ENCODE measurements at places on chromosomes 1 and 21.

DNA sequence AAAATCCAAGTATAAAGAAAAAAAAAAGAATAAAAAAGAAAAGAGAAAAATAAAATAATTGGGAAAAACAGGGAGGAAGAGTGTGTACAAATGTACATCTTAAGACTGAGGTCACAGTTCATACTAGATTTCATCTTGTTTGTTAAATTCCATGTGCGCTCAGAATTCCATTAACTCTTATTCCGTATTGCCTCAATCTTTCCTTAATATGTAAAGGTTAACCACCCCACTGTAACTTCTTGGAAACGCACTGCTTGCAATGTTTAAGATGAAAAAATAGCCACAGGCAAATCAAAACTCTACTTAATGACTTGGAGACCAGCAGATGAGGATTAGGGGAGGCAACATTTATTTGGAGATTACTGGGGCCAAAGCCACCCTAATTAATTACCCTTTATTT, 23.9 kb upstream of the KCNE1 start:
- no peak for DNase-seq

- no peak for DNase-seq
Observed at GRCh38 chr21:45094412-45094811, 20.0 kb downstream of the ADARB1 start.

- no peak for DNase-seq
Observed at GRCh38 chr1:85245891-85246290, 13.6 kb downstream of the C1orf52 start.

DNA sequence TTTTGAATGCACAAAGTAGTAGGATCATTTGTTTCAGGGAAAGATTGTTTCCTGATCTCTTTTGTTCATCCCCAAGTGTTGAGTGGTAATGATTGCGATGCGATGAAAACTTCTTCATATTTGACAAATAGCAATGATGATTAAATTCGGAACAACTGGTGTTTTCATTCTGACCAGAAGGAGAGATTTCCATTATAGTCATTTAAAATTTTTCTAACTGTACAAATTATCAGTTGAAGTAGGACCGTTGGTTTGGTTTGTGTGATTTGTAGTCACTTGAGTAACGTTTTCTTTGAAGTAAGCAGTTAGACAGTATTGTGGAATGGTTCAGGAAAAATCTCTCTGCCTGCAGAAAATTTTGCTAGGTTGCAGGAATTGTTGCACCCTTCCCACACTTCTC, 5.9 kb downstream of the NFYC start:
- no peak for DNase-seq

DNA sequence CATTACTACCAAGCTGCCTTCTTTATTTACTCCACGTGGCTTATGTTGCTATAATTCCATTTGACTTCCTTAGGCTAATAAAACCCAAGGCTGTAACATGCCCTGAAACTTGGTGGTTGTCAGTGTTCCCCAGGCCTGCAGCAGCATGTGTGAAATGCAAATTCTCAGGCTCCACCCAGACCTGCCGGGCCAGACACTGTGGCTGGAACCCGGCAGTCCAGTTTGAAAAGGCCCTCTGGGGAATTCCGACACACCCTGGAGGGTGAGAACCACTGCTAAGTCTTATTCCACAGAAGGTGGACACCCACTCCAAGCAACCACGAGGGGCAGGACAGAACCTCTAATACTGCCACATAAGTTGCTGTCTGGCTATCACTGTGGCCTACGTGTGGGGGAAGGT, 41.4 kb downstream of the URB1 start:
- no peak for DNase-seq

GRCh38 chr1:102098536-102098935, 101.8 kb upstream of the OLFM3 start:
- DNase-seq: no peak

GRCh38 chr1:214604523-214604922, 1.5 kb downstream of the CENPF start:
- DNase-seq: no peak

- no peak for DNase-seq
Observed at GRCh38 chr1:32480761-32481160, 15.9 kb downstream of the ZBTB8B start.

GRCh38 chr21:40827509-40827908, 19.4 kb downstream of the DSCAM start:
- DNase-seq: no peak

DNA sequence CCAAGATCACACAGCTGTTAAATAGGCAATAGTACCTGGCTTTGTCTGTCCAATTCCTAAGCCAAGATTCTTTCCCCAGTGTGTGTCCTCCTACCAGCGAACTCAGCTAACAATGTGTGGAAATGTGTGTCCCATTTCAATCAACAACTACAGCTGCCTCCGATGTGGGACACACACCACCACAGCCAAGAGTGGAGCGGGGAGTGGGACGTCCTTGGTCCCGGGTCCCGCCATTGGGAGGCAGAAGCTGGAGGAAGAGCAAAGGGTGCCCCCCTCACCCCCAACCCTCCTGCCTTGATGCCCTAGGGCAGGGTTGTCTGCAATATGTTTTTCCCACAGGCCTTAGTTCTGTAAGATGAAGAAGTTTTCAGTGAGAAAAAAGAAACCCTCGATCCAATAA, 265.4 kb upstream of the RAB4A start:
- no peak for DNase-seq

DNA sequence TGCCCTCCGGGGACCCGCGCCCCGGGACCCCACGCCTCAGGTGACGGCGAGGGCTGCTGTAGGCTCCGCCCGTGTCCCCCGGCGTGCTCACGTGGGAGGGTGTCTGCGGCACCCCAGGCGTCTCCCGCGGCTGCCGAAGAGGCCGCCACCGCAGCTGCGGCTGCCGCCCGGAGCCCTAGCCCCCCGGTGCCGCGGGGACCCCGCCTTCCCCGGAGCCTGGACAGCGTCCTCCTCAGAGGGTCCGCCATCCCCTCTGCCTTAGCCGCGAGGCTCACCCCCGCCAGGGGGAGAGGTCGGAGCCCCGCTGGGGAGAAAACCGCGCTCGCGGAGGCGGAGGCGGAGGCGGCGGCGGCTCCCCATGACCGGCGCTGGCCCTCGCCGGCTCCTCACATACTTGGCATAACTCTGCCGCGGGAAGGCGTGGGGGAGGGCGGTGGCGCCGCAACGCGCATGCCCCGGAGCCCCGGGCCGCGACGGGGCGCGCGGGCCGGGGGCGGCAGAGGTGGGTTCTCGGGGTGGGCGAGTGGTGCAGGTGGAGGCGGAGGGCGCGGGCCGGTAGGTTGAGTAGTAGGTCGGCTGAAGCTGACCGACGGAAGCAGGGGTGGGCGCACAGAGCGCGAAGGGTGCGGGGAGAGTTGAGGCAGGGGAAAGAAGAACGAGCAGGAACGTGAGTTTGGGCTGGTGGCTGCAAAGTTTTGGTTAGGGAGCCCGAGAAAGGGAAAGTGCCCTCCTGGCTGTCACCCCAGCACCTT, 700 bp upstream of the SYDE2 start:
- DNase-seq: peak; percentile 49

DNA sequence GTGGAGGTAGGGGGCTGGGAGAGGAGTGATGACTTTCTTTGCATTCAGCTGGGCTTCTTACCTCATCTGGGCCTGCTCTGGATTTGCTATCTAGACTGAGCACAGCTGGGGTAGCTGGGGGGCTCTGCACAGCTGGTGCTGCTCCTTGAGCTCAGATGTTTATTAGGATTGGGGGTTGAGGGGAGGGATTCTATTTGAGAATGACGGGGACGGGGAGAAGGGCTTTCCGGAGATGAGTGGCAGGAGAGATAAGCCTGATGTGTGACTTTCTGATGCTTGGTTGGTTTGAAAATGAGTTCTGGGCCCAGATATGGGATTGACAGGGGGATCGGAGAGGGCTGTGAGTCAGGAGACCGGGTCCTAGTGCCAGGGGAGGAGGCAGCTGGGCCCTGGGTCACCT, 146.1 kb upstream of the CSF3R start:
- DNase-seq: no peak

DNA sequence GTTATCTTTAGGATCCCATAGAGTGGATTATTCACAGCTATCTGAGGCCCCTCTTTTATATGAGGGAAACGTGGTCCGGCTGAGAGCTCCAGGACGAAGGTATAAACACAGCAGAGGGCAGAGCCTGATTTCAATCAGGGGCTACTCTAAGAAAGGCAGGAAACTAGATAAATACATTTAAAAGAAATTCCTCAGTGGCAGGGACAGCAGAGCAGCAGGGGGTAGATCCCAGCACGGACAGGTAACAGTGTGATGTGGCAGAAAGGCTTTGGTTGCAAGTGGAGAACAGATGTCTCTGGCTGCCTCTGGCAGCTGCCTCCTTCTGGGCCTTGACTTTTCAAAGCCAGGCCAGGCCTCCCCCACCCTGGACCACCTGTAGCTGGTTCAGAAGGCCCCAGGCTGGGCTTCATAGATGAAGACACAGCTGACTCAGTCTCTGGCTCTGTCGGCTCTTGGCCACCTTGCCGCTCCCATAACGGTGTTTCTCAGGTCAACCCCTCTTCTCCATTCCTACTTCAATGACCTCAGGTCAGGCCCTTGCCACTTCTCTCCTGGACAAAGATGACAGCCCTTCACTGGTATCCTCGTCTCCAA, 43.8 kb downstream of the FAM78B start:
- no peak for DNase-seq

GRCh38 chr1:183830389-183830788, 25.5 kb downstream of the RGL1 start:
- no peak for DNase-seq

- no peak for DNase-seq
Observed at GRCh38 chr1:83818916-83819315, 180.0 kb downstream of the TTLL7 start.

GRCh38 chr21:17796037-17796403, 23.1 kb downstream of the C21orf91 start:
- no peak for DNase-seq

DNA sequence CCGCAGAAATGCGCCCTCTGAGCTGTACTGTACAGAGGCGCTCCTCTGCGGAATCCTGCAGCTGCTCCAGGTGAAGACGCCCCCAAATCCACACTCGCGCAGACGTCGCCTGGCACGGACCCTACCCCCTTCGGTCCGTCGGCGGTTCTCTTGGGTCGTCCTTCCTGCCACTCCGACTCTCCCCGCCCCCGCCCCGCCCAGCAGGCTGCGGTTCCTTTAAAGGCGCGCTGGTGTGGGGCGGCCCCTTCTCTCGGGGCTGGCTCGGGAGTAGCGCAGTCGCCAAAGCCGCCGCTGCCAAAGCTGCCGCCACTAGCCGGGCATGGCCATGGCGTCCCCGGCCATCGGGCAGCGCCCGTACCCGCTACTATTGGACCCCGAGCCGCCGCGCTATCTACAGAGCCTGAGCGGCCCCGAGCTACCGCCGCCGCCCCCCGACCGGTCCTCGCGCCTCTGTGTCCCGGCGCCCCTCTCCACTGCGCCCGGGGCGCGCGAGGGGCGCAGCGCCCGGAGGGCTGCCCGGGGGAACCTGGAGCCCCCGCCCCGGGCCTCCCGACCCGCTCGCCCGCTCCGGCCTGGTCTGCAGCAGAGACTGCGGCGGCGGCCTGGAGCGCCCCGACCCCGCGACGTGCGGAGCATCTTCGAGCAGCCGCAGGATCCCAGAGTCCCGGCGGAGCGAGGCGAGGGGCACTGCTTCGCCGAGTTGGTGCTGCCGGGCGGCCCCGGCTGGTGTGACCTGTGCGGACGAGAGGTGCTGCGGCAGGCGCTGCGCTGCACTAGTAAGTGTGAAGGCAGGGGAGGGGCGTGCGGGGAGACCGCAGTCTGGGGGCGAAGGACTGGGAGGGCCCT, at the start of gene RASSF5:
Gene RASSF5, plus strand, starts transcription at position 248 of the 846 bp plus-strand sequence. Its CDS starts 72 bp downstream, at position 320.
- peak; percentile 57 for DNase-seq

GRCh38 chr1:109849655-109850054, 61.0 kb upstream of the CSF1 start:
- no peak for DNase-seq

- no peak for DNase-seq
Observed at GRCh38 chr1:109441069-109441468, 14.8 kb upstream of the PSMA5 start.

DNA sequence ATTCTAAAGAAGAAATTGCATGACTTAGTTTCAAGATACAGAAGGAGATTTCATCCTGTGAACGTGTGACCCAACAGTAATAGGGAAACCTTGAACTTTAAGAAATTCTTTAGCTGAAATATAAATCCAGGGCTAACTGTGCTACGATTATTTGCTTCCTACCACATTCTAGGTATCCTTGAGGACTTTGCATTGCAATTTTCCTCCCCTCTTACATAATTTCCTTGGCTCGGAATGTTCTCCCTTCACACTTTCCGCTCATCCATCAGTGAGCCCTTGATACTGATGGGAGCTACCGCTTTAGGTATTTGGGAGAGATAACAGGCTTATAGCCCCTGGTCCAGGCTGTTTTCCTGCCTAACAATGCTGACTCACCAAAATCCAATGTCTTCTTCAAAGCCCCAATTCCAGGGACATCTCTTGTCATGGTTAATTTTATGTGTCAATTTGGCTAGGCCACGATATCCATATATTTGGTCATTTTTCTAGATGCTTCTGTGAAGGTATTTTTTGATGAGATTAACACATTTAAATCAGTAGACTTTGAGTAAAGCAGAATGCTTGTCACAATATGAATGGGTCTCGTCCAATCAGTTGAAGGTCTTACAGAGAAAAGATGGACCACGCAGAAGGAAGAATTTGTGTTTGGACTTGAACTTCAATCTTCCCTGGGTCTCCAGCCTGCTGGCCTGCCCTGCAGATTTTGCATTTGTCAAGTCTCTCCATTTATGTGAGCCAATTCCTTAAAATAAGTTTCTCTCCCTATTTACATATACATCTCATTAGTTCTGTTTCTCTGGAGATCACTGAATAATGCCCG, 121.2 kb downstream of the PTPN14 start:
- DNase-seq: no peak

DNA sequence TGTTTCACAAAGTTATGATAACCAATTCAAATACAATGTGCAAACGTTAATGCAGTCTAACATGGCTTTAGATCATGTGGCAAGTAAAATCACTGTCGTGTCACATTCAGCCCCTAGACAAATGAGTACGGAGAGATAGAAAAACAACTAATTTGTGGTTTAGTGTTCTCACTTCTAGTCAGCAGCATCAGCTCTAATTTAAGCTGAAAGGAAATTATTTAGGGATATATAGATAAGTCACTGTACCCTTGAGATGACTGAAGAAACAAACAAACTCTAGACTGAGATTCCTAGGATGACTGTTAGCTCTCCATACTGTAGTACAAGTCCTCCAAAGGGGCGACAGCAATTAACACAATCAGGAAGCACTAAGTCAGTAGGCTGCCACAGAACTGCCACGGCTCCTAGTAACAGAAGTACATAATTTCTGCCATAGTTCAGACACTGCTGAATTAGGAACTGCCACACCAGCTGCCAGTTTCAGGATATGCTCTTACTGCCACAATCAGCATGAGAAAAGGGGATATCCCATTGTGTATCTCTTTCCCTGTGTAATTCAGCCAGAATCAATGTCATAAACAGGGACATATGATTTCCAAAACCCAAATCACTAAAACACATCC, 150.4 kb upstream of the NEGR1 start:
- no peak for DNase-seq

GRCh38 chr21:46189213-46189958, 5.1 kb upstream of the SPATC1L start:
- no peak for DNase-seq

Measured in NCI-H774 (cell line).